ENCODE measurements at places on chromosomes 11 and 22.

DNA sequence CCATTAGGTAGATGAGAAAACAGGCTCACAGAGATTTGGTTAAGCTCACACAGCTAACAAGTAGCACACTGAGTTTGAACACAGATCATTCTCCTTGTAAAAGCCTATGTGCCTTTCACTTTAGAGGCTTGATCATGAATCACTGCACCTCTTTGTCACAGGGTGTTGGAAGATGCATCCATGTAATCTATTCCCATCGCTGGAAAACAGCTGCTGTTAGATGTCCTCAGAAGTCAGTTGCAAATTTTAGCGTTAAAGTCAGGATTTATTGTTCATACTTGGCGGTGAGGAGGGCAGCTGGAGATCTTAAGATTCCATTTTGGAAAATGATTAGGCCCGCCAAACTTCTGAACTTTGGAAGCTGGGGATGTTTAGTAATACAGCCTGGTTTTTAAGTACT lies 2.6 kb downstream of the CNTF start:
- DNase-seq = peak; percentile 10

GRCh38 chr22:42608823-42609361 lies 5.8 kb downstream of the POLDIP3 start:
- no peak for DNase-seq

DNA sequence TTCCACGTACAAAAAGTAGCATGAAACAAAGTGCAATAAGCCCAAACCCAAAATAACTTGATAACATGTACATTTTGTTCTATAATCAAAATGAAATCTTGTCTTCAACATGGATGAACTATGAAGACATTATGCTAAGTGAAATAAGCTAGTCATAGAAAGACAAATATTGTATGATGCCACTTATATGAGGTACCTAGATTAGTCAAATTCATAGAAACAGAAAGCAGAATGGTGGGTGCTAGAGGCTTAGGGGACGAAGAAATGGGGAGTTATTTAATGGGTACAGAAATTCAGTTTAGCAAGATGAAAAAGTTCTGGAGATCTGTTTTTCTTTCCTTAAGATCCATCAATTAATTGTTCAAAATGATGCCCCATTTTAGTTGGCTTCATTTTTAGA lies 7.5 kb downstream of the PGM2L1 start:
- no peak for DNase-seq

DNA sequence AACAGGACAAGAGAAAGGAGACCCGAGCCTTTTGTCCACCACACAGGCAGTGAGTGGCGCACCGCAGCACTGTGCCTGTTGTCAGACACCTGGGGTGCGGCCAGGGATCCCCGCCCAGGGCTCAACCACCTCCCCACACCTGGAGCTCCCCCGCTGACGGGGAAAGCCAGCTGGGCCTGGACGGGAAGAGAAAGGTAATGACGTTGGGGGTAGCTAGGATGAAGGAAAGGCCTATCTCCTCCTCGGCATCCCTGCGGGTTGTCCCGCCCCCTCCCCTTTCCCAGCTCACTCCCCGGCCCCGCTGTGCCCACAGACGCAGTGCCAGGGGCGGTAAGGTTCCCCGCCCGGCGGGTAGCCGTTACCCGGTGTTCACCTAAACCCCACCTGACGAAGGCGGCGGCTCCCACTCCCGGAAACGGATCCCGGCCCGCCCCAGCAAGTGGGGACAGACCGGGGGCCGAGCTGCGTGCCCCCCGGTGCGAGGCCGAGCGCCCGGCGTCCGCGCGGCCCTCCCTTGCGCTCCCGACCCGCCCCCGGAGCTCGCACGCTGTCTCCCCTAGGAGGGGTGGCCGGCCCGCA lies 495 bp downstream of the HYOU1 start:
- no peak for DNase-seq

DNA sequence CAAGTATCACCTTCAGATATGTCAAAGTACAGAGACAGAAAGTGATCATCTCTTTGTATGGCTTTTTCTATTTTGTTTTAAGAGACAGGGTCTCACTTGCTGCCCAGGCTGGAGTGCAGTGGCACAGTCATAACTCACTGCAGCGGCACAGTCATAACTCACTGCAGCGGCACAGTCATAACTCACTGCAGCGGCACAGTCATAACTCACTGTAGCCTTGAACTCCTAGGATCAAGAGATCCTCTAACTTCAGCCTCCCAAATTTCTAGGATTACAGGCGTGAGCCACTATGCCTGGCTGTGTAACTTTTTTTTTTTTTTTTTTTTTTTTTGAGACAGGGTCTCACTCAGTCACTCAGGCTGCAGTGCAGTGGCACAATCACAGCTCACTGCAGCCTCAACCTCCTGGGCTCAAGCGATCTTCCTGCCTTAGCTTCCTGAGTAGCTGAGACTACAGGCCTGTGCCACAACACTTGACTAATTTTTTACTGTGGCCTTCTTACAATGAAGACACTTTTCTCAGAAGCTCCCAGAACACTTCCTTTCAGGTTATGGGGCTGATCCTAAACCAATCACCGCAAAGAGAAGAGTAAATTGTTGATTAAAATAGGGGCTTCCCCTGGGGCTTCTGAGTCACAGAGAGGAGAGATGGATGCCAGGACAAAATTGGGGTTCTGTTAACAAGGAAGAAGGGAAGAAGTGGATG lies 9.0 kb upstream of the HIKESHI start:
- no peak for DNase-seq

DNA sequence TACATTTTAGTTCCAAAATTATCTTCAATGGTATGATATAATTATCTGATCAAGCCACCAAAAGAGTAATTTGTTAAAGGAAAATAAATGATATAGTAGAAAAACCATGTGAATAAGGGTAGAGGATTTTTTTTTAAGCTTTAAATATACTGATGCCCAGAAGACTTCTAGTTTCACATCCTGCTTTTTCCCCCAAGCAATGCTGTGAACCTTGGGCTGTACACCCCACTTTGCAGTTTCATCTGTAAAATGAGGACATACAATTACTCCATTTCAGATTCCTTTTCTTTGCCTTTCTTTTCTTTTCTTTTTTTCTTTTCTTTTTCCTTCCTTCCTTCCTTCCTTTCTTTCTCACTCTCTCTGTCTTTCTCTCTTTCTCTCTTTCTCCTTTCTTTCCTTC lies 1125.4 kb downstream of the DLG2 start:
- no peak for DNase-seq

GRCh38 chr11:19966927-19967326 lies 193.3 kb downstream of the DBX1 start:
- no peak for DNase-seq

GRCh38 chr22:49264696-49265095 lies 563.0 kb downstream of the BRD1 start:
- DNase-seq = no peak

DNA sequence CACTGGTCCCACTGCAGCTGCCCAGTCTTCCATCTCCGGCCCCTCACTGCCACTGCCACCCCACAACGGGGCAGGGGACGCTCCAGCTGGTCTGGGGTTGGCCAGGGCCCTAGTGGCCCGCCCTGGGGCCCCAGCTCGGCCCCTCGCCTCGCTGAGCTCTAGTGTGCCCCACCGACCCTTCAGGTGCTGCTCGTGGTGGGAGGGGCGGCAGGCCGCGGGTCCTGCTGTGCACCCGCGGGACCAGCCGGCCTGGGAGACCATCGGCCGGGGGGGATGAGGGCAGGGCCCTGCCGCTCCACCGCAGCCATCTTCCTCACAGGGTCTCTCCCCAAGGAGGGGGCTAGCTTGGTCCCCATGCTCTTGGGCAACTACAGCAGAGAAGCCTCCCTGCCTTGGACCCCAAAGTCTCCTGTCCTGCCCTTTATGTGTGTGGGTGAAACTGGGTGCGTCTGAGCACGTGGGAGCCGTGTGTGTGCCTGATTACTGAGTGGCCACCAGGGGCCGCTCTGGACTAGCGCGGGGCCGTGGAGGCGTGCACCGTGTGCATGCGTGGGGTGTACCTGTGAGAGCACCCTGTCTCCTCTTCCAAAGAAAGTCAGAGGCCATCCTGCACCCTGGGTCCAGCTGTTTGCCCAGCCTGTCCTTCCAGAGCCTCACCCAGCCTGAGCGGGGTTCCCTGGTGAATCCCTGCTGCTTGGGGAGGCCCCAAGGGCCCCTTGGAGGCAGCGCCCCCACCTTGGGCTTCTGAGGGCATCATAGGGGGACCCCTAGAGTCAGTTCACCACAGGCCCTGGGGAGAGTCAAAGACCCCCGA lies 6.0 kb upstream of the ACR start:
- no peak for DNase-seq

DNA sequence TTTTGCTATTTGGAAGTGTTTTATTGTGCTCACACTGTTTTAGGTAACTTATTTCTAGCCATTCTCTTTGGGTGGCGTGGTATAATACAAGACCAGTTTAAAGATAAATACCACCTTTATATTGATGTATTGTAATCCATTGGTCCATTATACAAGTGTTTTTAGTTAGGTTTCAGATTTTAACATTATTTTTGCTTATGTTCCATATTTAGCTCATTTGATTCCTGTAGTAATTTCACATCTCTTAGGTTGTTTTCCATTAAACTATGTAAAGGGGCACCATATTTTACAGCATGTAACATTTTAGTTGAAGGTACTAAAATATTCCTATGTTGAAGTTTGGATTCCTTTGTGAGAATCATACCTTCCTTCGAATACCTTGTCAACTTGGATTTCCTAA lies 20.1 kb downstream of the EED start:
- no peak for DNase-seq

DNA sequence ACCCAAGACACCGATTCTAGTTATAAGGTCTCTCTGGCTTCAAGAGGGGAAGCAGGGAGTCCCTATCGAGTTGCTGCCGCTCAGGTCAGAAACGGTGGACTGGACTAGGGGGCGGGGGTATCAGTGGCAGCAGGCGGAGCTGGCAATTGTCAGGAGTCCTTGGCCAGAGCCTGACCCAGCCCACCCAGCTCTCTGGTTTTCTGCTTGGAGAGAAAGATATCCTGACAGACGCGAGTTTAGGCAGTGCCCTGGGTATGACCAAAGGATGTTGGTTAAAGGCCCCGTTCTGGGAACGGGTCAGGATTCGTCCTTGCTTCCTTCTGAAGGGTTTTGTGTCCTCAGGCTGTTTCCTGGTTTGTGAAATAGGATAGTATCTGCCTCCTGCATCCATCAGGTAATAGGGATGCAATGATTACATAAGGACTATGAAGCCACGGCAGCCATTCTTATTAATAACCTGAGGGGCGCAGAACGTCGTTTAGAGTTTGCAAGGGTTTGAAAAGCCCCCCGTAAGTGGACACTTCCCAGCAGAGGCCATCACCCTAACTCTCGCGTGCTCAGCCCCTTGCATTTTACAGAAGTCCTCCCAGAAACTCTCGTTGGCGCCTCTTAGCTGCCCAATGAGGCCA lies 700 bp upstream of the DEPDC5 start:
- DNase-seq = peak; percentile 57

DNA sequence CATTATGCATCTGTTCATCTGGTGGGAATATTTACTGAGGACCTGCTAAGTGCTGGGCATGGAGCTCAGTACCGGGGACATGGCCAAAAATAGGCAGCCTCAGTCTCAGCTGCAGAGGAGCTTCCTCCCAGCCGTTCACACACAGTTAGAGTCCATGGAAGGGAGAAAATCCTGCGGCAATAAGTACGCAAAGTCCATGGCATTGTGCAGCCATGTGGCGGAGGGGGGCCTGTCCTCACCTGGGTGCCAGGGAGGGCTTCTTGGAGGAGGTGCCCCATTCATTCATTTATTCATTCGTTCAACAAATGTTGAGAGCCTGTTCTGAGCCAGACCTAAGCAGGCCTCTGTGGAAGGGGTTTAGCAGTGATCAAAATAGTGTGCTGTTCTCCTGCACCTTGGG lies 59.3 kb upstream of the ANO1 start:
- no peak for DNase-seq

DNA sequence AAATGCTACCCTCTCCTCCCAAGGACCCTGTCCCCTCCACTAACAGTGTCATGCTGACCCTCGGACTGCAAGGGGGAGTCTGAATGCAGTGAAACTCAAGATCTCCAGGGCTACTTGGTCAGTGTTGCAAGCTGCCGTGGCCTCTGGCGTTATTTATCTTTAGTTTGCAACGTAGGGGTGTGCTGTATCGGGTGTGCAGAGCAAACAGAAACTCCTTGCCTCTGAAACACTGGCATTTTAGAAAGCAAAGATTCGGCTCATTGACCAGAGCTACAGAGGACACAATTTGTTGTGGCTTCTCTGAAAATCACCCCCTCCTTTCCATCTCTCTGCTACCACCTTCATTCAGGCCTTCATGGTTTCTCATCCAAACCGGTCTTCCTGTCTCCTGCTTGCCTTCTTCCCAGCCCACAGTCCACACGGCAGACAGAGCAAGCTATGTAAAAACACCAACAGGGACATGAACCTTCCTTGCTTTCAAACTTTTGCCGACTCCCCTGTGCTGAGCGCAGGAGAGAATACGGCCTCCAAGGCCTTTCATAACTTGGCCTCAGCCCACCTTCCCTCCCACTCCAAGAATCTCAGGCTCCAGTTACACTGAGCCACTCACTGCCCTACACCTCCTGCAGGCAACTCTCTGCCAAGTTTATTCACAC lies 14.9 kb downstream of the FZD4 start:
- DNase-seq = peak; percentile 61

DNA sequence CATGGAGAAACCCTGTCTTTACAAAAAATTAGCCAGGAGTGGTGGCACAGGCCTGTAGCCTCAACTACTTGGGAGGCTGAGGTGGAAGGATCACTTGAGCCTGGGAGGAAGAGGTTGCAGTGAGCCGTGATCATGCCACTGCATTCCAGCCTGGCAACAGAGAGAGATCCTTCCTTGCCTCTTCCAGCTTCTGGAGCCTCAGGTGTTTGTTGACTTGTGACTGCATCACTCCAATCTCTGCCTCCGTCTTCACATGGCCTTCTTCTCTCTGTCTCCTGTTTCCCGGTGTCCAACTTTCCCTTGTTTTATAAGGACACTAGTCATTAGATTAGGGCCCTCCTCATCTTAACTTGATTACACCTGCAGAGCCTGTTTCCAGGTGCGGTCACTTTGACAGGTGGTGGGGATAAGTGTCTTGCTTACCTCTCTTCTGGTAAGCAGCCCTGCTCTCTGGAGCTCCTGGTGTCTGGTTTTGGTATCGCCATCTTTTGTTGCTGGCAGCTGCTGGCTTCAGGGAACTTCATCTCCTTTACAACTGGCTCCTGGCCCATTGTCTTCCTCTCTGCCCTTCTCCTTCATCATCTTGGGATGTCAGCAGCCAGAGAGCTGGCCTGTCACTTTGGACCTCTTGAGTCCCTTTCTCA lies 8.2 kb upstream of the USP2 start:
- no peak for DNase-seq

DNA sequence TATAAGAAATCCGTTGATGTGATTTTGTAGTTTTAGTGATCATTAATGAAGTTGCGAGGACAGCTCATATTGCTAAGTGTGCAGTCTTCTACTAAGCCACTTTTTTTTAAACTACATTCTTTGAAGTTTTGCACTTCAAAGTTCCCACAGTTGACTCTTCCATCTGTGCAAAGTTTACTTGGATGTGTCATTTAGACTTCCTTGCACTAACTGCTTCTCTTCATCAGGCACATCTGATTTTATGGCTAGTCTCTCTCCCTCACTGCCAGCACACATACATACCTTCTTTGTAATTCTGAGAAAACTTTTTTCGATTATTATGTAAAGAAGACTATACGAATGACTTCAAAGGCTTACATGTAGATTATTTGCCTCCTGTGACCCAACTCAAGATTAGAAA lies 250.0 kb downstream of the DYNC2H1 start:
- no peak for DNase-seq

GRCh38 chr22:39248254-39248653 lies 3.5 kb upstream of the PDGFB start:
- DNase-seq = no peak

GRCh38 chr11:56624661-56625110 lies 10.0 kb upstream of the OR5M1 start:
- DNase-seq = peak; percentile 2

All from muscle of arm (tissue), 14 donors.